ENCODE measurements at places on chromosomes 11 and 22.
A peak's percentile ranks its signal among the peaks of the same experiment; 100 is the strongest.

DNA sequence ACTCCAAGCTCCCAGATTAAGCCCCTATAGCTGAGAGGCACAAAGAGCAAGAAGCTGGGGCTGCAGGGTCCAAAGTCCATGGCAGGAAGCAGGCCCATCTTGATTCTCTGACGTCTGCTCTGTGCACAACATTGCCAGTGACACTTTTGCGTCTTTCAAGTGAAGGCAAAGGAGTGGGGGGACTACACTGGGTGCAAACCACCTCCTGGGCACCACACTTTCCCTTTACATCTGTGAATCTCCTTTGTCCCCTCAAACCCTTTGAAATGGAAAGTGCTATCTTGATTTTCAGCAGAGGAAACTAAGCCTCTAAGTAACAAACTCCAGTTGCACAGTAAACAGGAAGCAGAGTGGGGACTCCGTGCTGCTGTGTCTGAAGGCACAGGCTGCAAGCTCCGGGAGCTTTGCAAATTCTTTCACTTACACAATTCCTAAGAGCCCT lies 428.0 kb downstream of the LARGE1 start:
- DNase-seq: peak; percentile 2

GRCh38 chr11:133947321-133947756 lies 9.4 kb downstream of the IGSF9B start:
- DNase-seq: peak; percentile 50

DNA sequence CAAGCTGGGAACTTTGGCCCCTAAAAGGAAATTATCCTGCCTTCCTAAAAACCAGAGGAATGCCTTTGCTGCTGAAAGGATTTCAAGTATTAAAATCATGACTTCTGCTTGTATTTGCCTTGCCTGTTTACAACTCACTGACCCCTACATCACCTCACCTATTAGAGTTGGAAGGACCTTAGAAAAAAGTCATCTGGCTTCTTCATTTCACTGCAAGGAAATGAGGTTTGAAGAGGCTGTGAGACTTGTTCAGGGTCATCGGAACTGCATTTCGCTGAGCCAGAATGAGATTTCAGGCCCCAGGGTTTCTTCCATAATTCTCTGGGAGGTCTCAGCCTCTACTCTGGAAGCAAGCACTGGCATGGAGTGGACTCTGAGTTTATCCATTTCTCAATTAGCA lies 304.1 kb downstream of the BUD13 start:
- no peak for DNase-seq

GRCh38 chr11:102398297-102398696 lies 51.3 kb downstream of the BIRC2 start:
- DNase-seq: no peak

- DNase-seq: no peak
Observed at GRCh38 chr11:108734283-108734682, 69.4 kb downstream of the DDX10 start.

GRCh38 chr11:103085758-103086365 lies 6.1 kb downstream of the DCUN1D5 start:
- peak; percentile 71 for DNase-seq

DNA sequence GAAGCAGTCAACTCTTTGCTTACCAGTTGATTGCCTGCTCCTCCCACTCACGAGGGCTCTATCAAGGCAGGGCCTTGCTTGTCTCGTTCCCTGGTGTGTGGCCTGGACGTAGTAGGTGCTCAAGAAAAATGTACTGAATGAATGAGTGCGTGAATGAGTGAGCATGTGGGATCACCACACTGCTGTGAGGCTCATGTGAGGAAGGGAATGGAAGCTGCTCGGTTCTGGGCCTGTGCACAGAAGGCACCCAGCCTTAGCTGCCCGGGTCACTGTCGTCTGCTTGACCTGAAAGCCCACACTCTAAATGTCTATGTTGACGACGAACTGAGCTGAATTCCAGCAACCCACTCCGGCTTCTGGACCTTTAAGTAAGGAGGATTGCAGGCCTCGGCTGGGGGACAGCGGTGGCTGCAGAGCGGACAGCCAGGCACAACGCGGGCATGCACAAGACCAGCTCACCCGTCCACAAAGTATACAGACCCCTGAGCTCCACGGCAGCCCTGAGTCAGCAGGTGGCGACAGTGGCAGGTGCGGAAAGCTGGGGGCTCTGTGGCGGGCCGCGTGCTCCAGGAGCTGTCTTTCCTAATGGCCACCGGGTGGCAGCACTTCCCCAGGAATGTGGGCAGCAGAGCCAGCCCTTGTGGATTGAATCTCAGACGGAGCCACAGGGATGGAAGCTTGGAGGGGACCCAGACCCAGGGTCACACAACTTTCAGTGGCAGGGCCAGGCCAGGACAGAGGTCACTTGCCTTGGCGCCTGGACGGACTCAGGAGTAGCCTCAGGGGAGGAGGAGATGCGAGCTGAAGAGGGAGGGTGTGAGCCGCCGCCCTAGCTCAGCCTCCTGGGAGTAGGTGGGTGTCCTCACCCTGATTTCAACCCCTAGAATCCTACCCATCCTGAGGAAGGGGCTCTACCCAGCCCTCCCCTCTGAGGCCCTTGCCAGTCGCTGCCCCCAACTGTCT lies 5.0 kb upstream of the PICK1 start:
- peak; percentile 75 for DNase-seq

- no peak for DNase-seq
Observed at GRCh38 chr11:17024924-17025323, 10.7 kb upstream of the PLEKHA7 start.

DNA sequence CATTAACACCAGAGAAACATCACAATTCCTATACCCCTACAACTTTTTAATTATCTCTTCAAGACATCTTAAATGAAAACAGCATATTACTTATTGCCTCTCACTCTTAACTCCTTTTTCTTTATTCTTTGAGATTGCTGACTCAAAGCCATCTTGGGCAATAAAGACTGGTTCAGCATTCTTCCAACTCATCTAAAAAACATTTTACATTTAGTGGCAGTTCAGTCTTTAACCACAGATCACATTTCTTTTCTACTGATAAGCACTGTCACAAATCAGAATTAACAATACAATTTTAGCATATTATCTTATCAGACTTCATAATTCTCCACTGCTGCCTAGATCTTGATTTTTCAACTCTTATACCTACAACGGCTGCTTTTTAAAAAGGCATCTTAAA lies 34.0 kb downstream of the SIK3 start:
- DNase-seq: peak; percentile 56

DNA sequence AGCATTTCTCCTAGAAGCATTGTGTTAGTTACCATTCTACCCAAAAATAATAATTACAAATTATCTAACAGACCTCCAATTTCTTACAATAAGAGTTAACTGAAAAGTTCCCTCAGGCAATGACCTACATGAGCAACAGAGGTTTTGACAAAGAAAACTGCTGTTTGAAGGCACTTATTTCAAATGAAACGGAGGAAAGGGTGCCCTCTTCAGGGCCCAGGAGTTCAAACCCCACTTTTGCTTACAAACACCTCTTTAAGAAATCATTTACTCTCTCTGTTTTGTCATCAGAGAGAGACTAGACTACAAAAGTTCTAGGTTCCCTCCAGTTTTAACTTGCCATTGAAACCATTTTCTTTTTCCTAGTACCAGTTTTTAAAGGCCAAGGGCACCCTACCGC lies 56.7 kb downstream of the AMBRA1 start:
- no peak for DNase-seq

Data from fibroblast of pulmonary artery (primary cell).